ENCODE measurements at places on chromosomes 1 and 21.

- no peak for DNase-seq
Measured at GRCh38 chr21:46092811-46093667, 4.9 kb upstream of the COL6A2 start.

DNA sequence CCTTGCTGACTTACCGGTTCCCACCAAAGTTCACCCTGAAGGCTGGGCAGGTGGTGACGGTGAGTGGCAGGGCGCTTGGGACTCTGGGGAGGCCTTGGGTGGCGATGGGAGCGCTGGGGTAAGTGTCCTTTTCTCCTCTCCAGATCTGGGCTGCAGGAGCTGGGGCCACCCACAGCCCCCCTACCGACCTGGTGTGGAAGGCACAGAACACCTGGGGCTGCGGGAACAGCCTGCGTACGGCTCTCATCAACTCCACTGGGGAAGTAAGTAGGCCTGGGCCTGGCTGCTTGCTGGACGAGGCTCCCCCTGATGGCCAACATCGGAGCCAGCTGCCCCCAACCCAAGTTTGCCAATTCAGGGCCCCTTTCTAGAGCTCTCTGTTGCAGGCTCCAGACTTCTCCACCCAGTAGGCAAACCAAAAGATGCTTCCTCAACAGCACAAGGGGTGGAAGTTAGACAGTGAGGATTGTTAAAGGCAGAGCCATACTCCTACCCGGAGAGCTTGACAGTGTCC, 16.4 kb upstream of the SEMA4A start:
- DNase-seq, result no peak

DNA sequence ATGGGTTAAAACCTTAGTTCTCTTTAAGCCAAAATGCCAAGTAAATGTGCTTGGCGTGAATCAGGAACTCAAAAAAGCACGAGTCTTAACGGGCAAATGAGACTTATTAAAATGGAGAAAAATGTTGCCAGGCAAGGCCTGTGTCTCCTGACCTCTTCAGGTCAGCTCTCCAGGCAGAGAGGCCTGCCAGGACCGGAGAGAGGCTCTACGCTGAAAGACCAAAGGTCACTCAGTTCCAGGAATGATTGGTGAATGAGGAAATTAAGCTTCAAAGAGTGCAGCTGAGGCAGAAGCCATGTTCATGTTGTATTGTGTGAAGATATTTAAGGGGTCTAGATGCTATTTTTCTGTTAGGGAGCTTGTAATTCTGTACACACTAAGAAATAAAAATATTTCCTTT, 66.6 kb downstream of the SPAG17 start:
- DNase-seq, result no peak

GRCh38 chr1:185343306-185343705, 26.3 kb upstream of the IVNS1ABP start:
- no peak for DNase-seq

GRCh38 chr1:96464066-96464465, 257.5 kb upstream of the PTBP2 start:
- DNase-seq, result no peak

DNA sequence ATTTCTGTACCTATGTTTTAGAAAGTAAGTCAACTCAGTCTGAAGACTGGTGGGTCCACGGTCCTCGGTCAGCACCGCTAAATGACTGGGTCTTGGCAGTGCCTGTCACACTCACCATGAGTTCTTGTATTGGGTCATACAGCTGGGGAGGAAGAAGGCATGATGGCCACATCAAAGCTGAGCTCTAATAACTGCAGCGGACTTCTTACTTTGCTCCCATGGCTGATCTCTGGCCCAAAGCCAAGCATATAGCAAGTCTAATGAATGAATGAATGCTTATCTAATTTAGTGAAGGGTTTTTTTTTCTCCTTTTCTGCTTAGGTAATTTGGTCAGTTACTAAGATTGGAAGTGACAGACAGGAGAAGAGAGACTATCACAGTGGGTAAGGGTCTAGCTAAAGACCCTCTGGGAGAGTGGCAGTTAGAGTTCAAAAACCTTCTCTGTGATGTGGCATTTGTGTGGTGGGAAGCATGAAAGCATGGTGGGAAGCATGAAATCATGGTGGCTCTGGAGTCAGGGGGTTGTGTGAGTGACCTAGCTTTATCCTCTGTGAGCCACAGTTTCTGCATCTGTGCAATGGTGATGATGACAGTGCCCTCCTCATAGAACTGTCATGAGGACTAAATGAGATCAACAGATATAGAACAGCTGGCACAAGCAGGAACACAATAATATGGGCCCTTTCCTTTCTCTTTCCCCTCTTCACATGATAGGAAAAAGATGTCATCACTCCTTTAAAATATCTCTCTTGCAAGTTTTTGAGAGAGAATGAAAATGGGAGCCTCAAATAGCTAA, 78.9 kb upstream of the JAK1 start:
- no peak for DNase-seq

- DNase-seq, result no peak
Measured at GRCh38 chr1:38677311-38677710, 182.3 kb downstream of the RRAGC start.

GRCh38 chr1:208101661-208102431, 142.3 kb downstream of the PLXNA2 start:
- DNase-seq, result peak; percentile 83

DNA sequence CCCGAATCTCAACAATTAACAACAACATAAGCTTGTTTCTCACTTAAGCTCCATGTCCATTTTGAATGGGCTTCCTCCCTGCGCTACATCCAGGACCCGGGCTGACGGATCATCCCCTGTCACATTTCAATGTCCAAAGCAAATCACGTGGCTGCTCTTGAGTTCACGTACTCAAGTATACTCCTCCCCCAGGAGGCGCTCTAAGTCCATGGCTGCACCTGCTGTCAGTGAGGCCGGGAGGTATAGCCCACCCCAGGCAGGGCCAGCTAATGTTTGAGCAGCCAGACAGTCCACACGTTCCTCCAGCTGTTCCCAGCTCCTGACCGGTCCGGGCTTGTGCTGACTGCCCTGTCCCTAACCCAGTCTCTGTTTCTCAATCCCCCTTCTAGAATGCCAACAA, 220.8 kb downstream of the SLC35F3 start:
- DNase-seq, result no peak

DNA sequence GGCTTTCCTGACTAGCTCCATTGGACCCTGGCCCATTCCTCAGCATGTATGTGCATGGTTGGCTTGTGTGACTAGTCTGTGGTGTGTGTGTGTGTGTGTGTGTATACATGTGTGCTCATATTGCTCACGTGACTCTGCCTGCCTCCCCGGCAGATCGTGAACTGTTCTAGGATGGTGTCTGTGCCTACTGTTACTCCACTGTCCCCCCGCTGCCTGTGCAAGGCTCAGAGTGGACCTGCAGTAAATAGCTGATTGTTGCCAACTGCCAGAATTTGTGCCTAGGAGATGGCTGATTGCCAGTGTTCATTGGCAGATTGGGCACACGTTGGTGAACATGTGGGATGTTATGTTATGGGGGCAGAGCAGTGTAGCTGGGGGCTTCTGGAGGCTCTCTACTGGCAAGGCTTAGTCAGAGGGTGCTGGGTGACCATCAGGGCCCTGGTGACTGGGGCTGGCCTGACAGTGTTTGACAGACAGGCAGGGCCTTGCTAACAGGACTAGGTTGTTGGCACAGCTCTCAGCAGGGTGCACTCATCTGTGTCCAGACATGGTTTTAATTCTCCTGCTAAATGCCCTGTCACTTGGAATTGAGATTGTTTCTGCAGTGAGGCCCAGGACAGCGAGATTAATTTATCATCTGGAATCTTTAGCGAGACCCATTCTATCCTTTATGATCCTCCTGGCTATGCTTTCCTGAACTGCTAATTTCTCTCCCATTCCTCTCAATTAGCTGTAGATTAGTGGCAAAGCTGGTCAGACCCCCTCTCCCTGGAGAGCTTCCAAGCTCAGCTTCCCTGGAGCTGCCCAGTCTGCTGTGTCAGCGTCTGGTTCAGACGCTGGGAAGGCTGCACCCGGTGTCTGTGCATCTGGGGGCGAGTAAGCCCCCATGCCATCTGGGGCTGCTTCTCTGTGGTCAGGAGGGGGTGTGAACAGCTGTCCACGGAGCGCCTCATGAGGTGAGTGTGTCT, 20.8 kb downstream of the SLC6A17 start:
- no peak for DNase-seq

DNA sequence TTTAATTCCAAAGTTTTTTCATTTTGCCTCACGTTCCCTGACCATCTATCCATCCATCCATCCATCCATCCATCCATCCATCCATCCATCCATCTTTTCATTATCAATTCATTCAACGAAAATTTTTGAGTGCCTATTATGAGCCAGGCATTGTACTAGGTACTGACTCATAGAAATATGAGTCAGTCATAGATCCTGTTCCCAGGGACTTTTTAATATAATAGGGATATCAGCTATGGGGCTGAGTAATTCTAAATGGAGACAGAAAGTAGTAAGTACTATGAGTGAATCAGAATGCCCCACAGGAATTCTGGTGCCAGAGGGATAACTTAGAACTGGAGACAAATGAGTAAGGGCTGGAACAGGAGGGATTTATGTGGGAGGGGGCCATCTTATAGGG, 49.8 kb upstream of the GNG12 start:
- DNase-seq, result no peak
